ENCODE measurements at places on chromosomes 11 and 22.

DNA sequence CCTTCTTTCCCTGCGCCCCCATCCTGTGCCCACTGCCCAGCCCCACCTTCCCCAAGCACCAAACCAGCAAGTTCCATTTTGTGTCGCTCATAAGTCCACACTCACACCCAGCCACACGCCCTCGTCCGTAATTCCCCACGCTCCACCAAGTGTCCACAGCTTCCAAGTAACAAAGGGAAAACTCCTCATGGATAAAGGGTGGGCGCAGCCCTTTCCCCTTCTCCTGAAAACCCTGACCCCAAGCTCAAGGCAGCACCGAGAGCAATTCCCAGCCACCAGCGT lies 458 bp downstream of the FXYD6 start:
- DNase-seq: no peak

- DNase-seq: no peak
Measured at GRCh38 chr11:72009156-72009555, 10.4 kb downstream of the IL18BP start.

DNA sequence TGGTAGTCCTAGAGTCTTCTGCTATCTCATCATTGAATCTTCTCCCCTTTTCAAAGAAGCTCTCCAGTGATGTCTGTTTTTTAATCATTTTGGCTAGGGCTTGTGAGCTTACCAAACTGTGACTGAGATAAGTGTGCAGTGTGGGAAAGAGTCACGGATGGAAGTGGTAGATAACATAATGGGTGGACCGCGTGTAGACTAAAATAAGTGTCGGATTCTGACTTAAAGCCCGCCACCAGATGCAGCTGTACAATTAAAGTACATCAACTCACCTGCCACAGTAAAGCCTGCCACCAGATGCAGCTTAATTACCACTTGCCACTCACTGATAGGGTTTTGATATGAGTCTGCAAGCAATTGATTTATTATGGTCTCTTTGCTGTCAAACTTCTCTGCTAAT lies 581.5 kb downstream of the LRRC4C start:
- no peak for DNase-seq

- no peak for DNase-seq
Measured at GRCh38 chr22:39098576-39098975, 1.5 kb downstream of the APOBEC3H start.

GRCh38 chr22:37021710-37022482 lies 2.4 kb downstream of the MPST start:
- DNase-seq: no peak

DNA sequence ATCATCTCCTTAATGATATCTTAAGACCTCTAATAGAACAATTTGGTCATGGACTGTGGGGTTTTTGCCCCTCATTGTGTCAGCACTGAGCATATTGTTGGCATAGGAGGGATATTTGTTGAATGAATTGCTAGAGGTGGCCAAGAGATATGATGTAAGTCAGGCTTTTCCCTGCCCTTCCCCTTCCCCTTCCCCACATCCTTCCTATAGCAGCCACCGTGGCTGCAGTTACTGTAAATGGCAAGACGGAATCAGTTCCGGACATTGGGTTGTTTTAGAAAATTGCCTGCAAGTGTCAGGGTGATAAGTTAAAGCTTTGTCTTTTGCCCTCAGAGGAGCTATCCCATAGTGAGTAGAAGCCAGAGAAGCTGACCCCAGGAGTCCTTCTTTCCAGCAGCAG lies 23.0 kb downstream of the LIMK2 start:
- DNase-seq: no peak

DNA sequence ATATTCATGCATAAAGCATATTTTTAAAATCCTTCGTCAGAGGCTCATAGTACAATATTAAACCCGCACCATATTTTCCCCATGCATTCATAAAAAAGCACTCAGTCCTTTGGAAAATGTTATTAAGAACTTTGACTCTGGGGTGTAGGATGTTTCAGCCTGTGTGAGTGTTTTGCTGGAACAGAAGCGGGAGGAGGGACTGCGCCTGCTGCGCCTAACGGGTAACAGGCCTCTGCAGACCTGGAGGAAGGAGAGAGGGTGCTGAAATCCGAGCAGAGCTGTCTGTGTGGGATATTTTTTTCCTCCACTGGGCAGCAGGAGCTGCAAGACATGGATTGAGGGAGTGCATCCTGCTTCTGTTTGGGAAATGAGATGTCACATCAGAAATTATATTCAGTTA lies 483.0 kb downstream of the BRD1 start:
- no peak for DNase-seq

DNA sequence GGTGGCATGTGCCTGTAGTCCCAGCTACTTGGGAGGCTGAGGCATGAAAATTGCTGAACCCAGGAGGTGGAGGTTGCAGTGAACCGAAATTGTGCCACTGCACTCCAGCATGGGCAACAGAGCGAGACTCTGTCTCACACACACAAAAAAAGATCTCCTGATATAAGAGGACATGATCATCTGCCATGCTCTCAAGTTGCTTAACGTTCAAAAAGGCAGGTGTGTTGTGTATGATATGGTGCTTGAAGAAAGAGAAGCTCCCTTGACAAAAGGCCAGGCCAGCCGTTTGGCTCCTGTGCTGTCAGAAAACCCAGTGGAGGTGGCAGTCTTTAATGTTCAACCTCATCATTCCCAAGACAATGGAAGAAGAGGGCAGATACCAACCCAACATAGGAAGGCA lies 117.3 kb upstream of the PLET1 start:
- no peak for DNase-seq

- DNase-seq: no peak
Measured at GRCh38 chr11:35253237-35253636, 114.3 kb downstream of the CD44 start.
